Activated naive CD4-positive, alpha-beta T cell treated with anti-CD3 and anti-CD28 coated beads, Interleukin-2, amount 10 ng/mL, durations not matched to agents 5 hours and 36 hours (primary cell): ENCODE measurements at places on chromosomes 1 and 21. TPM values are rescaled to one million over a fixed set of nuclear protein-coding genes. Genes with fewer than 3 reads are reported as not detected.

The S100A1 gene
- total RNA-seq = not detected

The TAS1R1 gene
- total RNA-seq = not detected

The CD101 gene
- total RNA-seq = 6.2 TPM

The LYPD8 gene
- total RNA-seq = not detected

The AKR7A2 gene
- total RNA-seq = 47.8 TPM

The LRRC38 gene
- not detected for total RNA-seq

The SLC45A1 gene
- 0.25 TPM for total RNA-seq

The DNAI4 gene
- total RNA-seq = 2.2 TPM

The CTTNBP2NL gene
- total RNA-seq = 0.39 TPM

The PTPN22 gene
- 65.8 TPM for total RNA-seq

The CD84 gene
- 5.4 TPM for total RNA-seq

The PPFIA4 gene
- 45.8 TPM for total RNA-seq

The CFHR3 gene
- total RNA-seq = not detected

The PTCH2 gene
- total RNA-seq = 0.53 TPM

The OR2T29 gene
- total RNA-seq = not detected

The IVL gene
- not detected for total RNA-seq

The ASTN1 gene
- total RNA-seq = not detected

The MIXL1 gene
- not detected for total RNA-seq

The TNFRSF8 gene
- total RNA-seq = 1.3 TPM

The TMOD4 gene
- 4.4 TPM for total RNA-seq

The PPT1 gene
- 78.4 TPM for total RNA-seq

The WDR64 gene
- total RNA-seq = not detected

The OLIG2 gene
- not detected for total RNA-seq

The CNR2 gene
- total RNA-seq = 0.29 TPM

The SLC5A9 gene
- not detected for total RNA-seq

The TNNT2 gene
- not detected for total RNA-seq
